H7 (cell line): ENCODE measurements at places on chromosomes 2 and 18. TPM values are rescaled to one million over a fixed set of nuclear protein-coding genes. Genes with fewer than 3 reads are reported as not detected.
A peak's percentile ranks its signal among the peaks of the same experiment; 100 is the strongest.

Gene POMC
- total RNA-seq, result 4.4 and 6.4 TPM in 2 replicates

GRCh38 chr2:161243905-161244304, 64.3 kb upstream of the PSMD14 start:
- DNase-seq, result peak; percentile 31

GRCh38 chr18:26307161-26307773, 81.0 kb downstream of the TAF4B start:
- peak; percentile 7 for DNase-seq

DNA sequence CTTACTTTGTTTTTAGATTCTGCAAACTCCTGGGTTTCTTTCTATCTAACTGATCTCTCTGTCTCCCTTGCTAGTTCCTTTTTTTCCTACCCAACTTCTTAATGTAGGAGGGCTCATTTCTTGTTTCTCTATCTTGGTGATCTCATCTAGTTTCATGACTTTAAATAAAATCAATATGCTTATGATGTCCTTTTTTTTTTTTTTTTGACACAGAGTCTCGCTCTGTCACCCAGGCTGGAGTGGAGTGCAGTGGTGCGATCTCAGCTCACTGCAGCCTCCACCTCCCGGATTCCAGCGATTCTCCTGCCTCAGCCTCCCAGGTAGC, 42.2 kb upstream of the IL1RL1 start:
- no peak for DNase-seq

GRCh38 chr2:58571181-58571852, 330.2 kb upstream of the FANCL start:
- DNase-seq, result peak; percentile 59
